Activated CD4-positive, CD25-positive, alpha-beta regulatory T cell (primary cell): ENCODE measurements at places on chromosomes 16 and 17.

GRCh38 chr17:30924341-30924740 lies 2.6 kb downstream of the ADAP2 start:
- no peak for DNase-seq

GRCh38 chr17:6097005-6097279 lies 26.8 kb downstream of the WSCD1 start:
- no peak for DNase-seq

DNA sequence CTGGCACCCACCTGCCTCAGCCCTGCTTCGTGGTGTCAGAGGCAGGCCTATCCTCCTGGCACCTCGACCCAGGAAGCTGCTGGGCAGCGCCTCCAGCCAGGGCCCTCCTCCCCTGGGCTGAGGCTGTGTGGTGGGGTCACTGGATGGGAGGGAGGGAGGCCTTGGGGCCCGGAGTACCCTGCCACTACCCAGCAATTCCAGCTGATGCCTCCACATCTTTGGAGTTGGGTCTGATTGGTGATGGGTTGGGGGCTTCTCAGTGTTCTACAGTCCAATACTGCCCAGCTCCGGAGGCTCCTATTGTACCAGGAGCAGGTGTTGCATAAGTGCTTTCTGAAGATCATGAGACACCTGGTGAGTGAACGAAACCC lies 48.0 kb downstream of the USP22 start:
- DNase-seq = no peak

DNA sequence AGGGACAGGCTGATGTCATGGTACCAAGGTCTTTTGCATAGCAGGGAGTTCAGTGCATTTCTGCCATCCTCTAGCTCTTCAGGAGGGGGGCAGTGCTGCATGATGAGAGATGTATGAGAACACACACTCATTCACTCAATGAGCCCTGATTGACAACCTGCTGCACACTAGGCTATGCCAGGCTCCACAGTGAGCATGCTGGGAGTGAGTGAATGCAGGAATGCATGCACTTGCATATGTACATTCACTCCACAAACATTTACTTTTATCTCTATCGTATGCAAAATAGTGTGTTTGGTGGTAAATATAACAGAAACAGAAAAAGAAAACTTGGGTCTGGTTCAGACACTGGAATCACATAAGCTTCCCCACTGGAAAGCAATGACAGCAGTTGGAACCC lies 374.1 kb upstream of the C16orf82 start:
- no peak for DNase-seq

DNA sequence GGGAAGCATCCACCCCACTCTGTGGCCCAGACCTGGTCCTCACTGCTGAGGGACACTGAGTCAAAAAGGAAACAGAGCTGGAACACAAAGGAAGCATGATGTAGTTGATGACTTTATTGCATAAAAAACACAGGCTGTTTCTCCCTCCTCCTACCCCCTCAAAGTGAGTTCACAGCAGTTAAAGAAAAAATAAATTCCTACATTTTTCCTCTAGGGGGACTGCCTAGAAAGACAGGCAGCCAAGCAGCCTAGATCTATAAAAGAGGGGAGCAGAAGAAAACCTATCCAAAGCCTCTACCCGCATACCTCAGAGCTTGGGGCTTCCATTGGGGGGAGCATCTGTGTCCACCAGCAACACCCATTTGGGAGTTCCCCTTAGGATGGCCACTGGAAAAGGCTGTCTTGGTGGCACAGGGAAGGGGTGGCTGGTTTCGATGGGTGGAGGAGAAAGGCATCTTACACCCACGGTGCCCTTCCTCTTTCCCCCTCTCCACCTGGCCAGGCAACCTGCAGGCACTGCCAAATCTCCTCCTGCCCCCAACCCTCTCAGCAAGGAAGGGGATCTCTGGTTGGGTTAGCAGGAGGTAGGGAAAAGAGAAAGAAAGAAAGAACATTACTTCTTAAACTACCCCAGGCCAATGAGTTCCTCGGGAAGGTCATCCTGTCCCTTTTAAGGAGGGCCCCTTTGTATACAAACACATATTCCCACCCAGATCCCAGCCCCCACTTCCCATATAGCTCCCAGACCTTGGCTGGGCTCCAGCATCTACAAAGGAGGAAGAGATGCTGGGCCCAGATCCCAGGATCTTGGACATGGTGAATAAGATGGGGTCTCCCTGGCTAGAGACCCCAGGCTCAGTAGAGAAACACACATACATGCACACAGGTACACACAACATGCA lies 4.0 kb upstream of the SCRN2 start:
- DNase-seq = no peak

GRCh38 chr16:17265154-17265553 lies 205.6 kb downstream of the XYLT1 start:
- DNase-seq = no peak

DNA sequence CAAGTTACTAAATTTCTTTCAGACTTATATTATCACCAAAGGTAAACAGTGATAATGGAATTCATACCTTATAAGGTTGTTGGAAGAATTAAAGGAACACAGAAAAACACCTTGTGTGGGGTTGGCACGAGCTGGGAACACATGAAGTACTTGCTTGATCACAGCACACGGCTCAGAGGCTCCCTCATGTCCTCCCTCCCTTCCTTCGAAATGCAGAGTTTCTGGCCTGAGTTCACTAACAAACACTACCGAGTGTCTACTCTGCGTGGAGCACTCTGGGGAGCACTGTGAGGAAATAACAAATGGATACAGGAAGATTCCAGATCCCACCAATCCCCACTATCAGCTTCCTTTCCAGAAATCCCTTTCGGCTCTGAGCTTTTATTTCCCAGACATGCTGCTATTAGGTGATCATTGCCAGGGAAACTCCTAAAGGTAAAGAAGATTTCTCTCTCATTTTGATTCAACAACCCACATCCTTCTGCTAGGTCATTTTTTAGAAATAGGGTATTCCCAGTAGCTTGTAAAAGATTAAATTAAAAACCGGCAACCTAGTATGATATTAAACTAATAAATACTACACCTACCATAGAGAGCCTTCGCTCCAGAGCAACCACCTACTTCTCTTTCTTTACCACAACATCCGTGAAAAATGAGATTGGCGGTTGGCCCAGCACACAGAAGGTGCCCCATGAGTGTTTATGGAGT lies 6.1 kb upstream of the HNF1B start:
- DNase-seq = no peak

GRCh38 chr17:28926786-28927185 lies 23.9 kb upstream of the DHRS13 start:
- no peak for DNase-seq

GRCh38 chr16:85435700-85436099 lies 177.4 kb upstream of the GSE1 start:
- no peak for DNase-seq

DNA sequence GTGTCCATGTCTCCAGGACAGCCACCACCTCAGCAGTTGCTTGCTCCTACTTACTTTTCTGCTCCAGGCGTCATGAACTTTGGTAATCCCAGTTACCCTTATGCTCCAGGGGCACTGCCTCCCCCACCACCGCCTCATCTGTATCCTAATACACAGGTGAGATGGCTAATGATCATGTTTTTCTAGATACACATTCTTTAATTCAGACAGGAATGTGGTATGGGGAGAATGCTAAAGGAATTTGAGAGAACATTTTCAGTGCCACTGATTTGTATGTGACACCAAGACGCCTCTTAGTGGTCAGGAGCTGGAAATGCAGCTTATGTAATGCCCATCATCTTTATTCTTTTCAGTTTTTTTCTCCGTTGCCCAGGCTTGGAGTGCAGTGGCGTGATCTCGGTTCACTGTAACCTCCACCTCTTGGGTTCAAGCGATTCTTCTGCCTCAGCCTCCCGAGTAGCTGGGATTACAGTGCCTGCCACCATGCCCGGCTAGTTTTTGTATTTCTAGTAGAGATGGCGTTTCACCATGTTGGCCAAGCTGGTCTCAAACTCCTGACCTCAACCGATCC lies 8.9 kb upstream of the RAPGEFL1 start:
- no peak for DNase-seq

GRCh38 chr16:27703121-27703520 lies 153.2 kb downstream of the KATNIP start:
- DNase-seq = no peak

DNA sequence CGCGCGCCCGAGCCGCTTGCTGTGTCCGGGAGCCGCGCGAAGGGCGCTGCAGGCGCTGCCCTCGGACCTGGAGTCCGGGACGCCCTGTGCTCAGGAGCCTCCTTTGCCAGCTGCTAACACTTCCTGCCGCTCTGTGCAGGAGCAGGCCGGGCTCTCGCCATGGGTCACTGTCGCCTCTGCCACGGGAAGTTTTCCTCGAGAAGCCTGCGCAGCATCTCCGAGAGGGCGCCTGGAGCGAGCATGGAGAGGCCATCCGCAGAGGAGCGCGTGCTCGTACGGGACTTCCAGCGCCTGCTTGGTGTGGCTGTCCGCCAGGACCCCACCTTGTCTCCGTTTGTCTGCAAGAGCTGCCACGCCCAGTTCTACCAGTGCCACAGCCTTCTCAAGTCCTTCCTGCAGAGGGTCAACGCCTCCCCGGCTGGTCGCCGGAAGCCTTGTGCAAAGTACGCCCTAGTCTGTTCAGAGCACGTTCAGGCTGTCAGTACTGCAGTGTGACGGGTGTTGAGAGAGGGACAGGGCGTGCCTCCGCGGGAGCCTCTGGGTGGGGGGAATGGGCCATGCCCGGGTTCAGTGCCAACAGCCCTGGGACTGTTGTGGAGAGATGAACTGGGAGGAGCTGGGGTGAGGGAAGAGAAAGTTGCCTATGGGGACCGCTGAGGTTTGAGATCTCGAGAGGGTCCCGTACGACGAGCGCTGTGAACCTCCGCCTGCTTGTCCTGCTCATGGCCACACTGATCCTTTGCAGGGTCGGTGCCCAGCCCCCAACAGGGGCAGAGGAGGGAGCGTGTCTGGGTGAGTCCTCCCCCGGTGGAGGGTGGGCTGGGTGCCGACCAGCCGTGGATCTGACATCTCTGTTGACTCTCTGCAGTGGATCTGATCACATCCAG lies 1.3 kb downstream of the ZNF276 start:
- DNase-seq = peak; percentile 29

DNA sequence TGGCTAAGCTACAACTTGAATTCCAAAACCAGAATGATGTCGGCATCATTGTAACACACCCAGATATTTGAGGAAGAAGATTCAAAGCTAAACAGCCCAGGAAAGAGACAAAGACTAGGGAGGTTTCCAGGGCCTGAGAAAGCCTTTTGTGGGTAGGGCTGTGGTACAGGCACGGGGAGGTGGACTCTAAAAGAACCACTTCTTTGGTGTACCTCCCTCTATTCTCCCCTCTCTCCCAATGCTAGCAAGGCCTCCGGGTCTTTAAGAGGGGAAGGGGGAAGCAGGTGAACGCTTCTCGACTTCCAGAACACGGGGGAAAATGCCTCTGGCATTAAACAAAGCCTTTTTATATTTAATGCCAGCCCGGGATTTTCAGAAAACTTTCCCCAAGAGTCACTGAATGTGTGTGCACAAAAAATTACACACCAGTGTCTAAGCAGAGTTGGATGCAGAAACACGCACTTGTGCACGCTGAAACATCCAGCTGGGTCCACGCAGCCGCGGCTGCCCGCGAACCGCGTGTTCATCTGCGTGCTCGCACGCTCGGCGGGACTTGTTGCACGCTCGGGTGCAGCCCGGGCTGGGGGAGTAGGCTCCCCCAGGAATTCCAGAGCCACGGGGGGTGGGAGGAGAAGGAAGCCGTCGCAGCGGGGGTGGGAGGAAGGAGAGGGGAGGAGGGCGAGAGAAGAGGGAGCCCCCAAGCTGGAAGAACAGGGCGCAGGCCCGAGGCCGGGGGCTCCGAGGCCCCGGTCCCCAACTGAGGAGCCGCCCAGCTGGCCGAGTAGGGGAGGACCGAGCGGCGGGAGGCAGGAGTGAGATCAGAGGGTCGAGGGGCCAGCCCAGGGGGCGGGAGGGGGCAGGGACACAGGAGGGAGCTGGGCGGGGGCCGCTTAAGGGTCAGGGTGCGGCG lies 20.1 kb upstream of the ZNF423 start:
- no peak for DNase-seq

GRCh38 chr17:63474586-63475460 lies 2.0 kb upstream of the ACE start:
- DNase-seq = no peak

- DNase-seq = no peak
Measured at GRCh38 chr17:56023851-56024250, 129.4 kb upstream of the ANKFN1 start.
